ENCODE measurements at places on chromosomes 6 and 20.

DNA sequence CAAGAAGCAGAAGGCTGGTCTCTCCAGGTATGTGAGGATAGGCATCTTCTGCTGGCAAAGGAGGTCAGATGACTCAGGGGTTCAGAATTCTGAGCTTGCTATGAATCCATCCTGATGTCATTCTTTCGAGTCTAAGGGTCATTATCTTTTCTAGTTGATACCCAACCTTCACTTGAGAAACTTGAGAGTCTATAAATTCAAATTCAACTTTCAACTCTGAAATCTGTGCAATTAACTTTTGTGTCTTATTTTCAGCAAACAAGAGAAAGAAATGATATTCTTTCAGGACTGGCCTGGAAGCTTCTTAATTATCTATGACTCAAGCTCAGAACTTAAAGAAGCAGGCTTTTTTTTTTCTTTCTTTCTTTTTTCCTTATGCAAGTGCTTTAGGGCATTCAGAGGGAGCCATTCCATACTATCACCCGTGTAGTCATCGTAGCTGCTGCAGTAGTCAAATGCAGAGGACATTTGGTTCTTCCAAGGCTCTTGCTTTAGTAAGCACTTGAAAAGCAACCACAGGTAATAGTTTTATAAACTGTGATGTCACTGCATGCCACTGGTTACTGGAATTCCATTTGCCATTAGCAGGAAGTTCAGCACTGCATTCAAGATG lies 93.0 kb downstream of the ADTRP start:
- no peak for DNase-seq

- DNase-seq, result no peak
Observed at GRCh38 chr20:31666258-31667042, 28.7 kb downstream of the COX4I2 start.

DNA sequence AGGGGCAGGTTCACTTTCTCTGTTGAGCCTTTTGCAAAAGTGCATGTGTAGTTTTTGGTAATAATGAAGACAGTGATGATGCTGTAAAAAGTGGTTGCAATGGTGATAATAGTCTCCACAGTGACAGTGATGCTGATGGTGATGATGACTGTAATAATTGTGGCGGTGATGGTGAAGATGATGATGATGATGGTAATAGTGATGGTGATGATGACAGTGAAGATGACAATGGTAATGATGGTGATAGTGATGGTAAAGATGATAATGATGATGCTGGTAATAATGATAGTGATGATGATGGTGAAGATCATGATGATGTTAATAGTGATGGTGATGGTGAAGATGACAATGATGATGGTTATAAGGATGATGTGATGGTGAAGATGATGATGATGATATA lies 67.7 kb upstream of the LRFN2 start:
- no peak for DNase-seq

GRCh38 chr6:15744818-15745402 lies 82.1 kb upstream of the DTNBP1 start:
- no peak for DNase-seq

- DNase-seq, result no peak
Observed at GRCh38 chr6:17842014-17842776, 135.5 kb upstream of the NUP153 start.

DNA sequence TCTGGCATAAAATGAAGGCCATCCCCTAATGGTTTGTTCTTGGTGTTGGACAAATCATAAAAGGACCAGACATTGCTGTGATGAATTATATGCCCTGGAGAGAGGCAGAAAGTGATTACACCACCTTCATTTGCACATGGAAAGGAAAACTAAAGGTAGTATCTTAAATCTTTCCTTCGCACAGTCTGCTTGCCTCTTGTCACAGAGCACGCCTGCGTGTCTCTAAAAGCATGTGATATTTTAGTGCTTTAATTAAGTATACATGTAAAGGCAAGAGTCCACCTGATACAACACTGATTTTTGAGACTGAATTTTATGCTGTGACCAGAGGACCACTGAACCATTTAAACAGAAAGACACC lies 28.8 kb upstream of the PLAGL1 start:
- no peak for DNase-seq

GRCh38 chr6:12483712-12484111 lies 193.6 kb downstream of the EDN1 start:
- DNase-seq, result no peak

- DNase-seq, result no peak
Observed at GRCh38 chr6:29981211-29981812, 39.0 kb downstream of the HLA-A start.

- no peak for DNase-seq
Observed at GRCh38 chr6:40325041-40325440, 262.1 kb downstream of the LRFN2 start.

DNA sequence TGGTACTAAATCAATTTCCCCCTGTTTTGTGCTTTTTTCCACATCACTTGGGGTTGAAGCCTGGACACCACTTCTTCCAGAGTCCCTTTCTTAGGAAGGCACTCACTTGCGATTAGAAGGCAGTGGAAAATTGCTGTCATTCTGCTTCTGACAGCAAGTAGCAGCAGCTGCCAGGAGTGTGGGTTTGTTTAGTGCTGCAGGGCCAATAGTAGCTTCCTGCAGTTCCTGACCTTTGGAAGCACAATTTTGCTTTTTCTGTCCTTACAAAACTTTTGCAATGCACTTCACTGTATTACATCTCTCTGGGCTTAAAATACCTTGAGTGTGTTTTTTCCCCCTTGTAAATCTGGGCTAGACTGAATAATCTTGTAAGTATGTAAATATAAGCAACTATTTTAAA lies 12.5 kb upstream of the HLA-DRA start:
- DNase-seq, result no peak

- no peak for DNase-seq
Observed at GRCh38 chr6:85113934-85114580, 335.8 kb upstream of the NT5E start.

DNA sequence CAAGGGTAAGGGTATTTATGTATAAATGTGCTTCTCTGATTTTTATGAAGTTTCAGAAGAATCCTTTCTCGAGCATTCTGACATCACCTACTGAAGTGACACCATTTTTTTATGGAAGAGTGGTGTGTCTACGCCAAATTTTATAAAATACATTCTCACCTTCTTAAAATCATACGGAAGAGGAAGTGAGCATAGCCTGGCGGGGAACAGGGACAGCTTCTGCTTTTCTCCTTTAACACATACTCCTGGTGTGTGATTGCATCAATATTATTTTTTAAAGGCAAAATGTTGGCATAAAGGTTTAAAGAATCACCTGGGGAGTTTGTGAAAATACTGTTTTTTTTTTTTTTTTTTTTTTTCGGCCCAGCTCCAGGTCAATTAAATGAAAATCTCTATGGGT lies 733.6 kb upstream of the MAN1A1 start:
- no peak for DNase-seq

DNA sequence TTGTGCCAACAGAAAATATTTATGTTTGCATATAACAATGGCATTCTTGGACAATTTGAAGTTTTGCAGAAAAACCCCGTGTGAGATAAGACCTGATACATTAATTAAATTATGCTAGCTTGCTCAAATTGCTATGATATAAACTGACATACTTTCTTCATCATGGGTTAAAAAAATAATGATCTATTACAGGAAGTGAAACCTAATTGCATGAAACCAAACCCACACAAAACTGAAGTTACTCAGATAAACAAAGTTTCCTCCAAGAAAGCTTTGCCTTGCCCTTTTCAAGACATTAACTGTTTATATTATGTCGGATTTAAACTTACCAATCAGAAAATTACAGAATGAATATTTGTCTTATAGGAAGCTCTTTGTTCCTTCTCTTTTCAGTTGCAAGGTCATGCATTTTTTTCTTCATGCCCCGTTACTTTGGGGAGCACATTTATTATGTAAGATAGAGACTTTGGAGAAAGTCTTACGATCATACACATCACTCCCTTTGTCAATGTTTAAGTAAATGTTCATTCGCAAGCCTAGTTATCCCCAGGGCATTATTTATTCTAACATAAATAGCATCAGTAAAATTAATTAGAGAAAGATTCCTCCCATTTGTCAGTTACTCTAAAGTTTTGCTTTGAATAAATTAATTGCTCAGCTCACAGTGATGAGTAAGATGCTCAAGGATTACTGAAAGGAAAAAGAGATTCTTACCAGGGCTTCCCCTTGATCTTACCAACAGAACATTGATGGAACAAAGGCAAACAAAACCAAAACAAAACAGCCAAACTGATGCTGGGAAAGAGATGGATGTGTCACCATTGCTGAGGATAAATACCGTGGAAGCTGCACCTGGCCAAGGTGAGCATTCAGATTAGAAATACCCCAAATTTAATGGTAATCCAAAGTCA lies 14.8 kb upstream of the TMEM244 start:
- DNase-seq, result no peak

DNA sequence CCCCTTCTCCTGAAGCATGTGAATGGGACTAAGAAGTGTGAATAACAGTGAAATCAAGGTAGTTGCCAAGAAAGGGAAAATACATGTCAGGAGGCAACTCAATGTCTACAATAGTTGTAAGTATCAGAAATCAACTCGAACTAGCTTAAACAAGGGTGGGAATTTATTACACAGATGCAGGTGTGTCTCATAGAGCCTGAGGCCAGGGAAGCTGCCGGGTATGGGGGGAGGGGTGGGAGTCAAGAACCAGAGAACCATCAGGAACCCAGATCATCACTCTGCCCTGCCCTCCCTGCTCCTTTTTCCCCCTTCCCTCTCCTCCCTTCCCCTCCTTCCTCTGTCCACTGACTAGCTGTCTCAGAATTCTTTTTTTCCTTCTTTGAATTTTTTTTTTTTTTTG lies 34.9 kb upstream of the BMP6 start:
- DNase-seq, result no peak

DNA sequence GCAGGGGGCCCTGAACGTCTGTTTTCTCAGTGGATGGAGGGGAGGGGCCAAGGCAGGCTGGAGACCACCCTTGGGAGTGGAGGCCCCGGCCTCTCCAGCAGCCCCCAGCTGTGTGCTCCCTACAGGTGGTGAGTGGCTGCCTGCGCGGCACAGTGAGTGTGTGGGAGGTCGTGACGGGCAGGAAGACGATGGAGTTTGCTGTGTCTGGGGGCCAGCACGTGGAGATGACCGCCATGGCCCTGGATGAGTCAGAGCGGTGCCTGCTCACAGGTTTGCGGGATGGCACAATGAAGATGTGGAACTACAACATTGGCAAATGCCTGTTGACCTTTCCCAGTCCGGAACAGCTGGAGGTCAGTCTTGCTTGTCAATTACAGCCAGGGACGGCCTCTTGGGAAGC lies 52.6 kb downstream of the EFCAB8 start:
- DNase-seq, result no peak

DNA sequence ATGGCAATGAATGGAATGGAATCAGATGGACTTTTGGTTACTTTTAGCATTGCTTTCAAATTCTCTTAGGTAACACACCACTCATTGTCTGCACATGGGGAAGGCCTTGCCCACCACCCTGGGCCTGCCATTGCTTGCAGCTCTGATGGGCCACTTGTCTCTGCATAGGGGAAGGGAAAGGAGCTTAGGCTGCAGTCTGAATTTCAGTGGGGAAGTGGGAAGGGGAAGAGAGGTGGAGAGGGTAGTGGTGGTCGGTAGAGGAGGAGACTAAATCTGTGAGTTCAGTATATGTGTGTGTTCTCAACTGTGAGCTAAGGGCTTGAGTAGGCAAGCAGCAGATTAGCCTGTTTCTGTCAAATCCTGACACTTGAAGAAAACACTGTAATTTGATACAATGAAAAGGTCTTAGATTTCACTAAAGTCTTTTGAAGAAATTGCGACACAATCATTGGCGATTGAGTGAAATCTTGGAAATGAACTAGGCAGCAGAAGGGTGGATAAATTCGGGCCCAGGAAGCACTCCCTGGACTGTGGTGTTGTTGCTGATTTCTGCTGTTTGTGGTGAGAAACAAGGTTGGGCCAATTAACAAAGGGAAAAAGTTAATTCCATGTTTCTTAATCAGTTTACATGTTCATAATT lies 80.6 kb downstream of the OTOR start:
- no peak for DNase-seq

DNA sequence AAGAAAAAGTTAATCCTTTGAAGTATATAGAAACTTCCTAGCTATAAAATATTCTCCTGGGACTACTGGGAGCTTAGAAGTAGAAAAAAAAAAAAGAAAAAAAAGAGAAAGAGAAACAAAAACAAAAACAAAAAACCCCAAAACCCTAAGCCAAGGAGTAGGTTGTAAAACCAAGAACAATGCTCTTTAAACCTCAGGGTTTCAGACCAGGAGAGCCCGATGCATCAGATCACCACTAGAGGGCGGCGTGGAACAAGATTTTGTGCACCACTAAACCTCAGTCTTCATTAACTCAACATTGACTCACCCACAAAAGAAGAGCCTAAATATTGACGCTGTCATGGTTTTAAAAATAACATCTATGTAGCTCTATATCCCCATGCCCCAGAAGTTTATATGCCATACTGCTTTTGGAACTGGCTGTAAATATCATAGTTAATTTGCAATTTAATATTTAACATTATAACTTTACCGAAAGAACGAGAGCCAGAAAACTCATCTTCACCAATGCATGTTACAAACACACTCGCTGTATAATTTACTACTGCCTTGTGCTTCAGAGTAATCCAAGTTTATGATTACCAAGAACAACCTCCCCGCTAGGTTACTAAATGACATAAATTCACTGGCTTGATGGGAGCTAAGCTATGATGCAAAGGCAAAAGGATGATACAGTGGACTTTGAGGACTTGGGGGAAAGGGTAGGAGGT lies 19.2 kb downstream of the MCUR1 start:
- DNase-seq, result peak; percentile 41

DNA sequence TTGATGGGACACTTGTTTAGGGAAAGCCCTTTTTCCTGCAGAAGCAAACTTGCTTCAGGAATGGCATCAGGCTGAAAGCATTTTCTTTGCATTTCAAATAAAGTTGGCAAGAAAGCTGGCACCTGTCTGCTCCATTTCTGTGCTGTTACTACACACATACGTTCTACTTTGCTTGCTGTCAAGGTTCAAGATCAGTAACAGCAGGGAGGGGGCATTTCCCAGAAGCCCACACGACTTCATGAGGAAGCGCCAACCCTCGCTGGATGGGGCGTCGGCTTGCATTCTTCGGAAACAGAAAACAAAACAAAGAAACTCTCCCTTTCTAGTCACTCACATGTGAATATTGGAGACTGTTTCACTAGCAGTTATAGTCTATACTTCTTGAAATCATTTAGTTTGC lies 46.4 kb downstream of the AKAP12 start:
- no peak for DNase-seq

- DNase-seq, result no peak
Observed at GRCh38 chr20:17612287-17612991, 42.6 kb downstream of the DSTN start.

DNA sequence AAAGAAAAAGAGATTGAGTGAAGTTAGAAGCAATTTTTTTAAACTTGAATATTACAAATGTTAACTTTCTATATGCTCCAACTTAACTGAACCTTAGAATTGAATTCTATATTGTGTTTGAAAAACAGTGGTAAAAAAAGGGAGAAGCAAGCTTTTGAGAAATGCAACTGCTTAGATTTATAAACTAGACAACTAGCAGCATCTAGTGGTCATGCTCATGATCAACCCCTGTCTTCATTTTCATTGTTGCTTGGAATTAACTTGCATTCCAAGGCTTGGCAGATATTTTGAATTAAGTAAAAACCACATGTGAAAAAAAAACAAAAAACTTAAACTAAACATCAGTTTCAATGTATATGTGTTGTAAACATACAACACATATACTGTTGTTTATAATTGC lies 113.1 kb downstream of the C6orf58 start:
- no peak for DNase-seq

- DNase-seq, result no peak
Observed at GRCh38 chr6:143872201-143872600, 7.9 kb downstream of the ZC2HC1B start.

- DNase-seq, result no peak
Observed at GRCh38 chr20:5918856-5919625, 31.3 kb downstream of the TRMT6 start.

- no peak for DNase-seq
Observed at GRCh38 chr6:115319823-115320222, 740.9 kb downstream of the FRK start.

- peak; percentile 54 for DNase-seq
Observed at GRCh38 chr6:14380901-14381828, 263.6 kb downstream of the CD83 start.
